ENCODE measurements at places on chromosomes 5 and 9.

DNA sequence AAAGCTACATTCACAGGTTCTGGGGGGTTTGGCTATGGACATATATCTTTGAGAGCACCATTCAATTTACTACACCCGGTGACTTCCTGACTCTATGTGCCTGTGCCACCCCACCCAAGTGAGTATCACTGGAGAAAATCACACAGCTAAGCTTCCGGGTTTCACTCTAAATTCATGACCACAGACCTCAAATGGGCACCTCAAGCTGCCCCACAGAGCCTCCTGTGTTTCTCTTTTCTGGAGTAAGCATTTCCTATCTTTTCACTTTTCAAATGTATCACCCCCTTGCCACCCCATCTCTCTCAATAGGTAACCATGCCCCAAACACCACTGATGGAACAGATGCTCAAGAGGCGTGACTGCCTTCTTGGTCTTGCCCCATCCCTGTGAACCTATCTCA is 49.2 kb upstream of the NEK6 start:
- peak; percentile 77 for DNase-seq

GRCh38 chr9:4243113-4243512 is 56.8 kb downstream of the GLIS3 start:
- DNase-seq, result no peak

- no peak for DNase-seq
Measured at GRCh38 chr5:104598285-104598684, 1035.7 kb upstream of the NUDT12 start.

- DNase-seq, result peak; percentile 49
Measured at GRCh38 chr9:92728831-92729734, 35.5 kb downstream of the BICD2 start.

- peak; percentile 47 for DNase-seq
Measured at GRCh38 chr5:166509085-166509484, 1782.4 kb upstream of the WWC1 start.

DNA sequence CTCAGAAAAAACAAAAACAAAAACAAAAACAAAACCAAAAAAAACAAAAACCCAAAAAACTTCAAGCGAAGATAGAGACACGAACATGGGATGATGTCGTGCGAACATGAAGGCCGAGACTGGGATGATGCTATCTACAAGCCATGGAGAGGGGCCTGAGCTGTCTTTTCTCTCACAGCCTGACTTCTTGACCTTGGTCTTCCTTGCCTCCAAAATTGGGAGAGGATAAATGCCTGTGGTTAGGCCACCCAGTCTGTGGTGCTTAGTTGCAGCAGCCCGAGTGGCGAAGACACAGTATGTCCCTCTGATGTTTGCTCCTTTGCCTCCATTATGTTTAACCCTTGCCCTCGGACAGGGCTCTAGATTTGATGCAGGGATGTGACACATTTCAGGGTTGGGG is 130.4 kb upstream of the BASP1 start:
- no peak for DNase-seq

DNA sequence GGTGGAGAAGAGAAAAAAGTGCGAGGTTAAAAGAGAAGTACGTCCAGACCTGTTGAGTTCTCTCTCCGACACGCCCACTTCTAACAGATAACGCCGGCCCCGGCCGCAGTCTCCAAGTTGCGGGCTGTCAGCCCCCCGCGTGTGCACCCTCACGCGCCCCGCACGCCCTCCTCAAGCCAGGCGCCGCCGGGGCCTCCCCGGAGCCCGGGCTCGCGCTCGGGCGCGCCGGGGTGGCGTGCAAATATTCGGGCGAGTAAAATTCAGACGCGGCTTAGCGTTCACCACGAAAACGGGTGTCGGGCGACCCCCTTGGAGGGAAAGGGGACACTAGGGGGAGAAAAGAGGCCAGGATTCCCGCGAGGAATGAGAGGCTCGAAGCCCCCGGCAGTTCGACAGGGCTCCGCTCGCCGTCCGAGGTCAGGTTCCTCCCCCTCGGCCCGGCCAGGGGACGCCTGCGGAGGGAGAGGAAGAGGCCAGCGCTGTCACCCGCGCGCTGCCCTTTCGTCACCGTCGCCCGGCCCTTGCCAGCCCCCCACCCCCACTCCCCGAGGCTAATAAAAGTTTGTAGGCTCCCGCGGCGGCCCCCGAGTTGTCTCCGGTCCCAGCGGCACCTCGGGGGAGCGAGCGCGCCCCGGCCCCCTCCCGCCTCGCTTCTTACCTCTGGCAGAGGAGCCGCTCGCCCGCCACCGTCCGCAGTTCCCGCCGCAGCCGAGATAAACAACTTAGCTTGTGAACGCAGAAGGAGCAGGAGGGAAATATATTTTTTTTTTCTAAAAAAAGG is 743 bp downstream of the NR3C1 start:
- peak; percentile 84 for DNase-seq

- DNase-seq, result peak; percentile 97
Measured at GRCh38 chr5:1105350-1106265, 6.3 kb downstream of the SLC12A7 start.

DNA sequence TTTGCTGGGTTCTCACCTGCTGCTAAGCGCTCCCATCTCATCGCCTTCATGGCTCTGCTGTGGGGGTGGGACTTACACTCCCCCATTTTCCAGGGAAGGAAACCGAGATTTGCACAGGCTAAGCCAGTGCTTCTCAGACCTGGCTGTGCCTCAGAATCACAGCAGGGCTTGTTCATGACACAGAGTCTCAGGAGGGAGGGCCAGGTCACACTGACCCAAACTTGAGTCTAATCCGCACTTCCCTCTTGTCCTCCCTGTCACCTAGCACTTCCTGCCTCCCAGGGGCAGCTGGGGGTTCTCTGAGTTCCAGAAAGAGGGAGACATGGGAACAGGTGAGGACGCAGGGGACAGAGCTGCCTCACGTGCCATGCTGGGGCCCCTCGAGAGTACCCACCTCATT is 15.6 kb upstream of the IER5L start:
- no peak for DNase-seq

GRCh38 chr9:91298311-91298710 is 63.4 kb downstream of the AUH start:
- peak; percentile 34 for DNase-seq

DNA sequence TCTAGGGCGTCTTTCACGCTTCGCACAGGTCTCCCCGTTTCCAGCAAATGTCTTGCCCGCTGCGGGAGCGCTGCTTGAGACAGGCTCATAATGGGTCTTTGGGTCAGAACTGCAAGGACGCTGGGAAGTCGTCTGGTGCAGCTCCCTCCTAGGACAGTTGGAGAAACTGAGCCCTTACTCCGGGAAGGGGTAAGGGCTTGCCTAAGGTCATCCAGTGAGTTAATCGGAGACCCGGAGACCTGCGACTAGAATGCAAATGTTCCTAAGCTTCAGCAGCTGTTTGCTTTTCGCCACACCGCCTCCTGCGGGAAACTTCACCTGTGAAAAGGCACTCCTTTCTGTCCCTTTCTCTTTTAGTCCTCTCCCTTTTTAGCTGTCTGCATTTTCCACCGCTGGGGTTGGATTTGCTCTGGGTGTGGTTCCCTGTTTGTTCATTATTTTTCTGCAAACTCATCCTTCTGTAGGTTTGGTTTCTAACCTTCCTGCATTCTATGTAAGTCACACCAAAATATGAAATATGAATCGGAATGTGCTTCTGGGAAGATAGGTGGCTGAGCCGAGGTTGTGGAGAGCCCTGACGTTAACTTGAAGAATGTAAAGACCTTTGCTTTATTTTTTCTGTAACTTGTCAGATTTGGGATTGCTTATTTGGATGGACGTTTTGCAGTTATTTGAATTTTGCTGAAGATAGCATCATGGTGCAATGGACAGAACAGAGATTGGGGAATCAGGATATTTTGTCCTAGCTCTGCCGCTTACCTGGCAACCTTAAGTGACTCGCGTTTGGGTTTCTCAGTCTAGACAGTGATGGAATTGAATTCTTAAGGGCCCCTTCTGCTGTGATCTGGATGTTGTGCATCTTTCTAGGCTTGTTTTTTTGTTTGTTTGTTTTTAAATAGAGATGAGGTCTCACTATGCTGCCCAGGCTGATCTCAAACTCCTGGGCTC is 909 bp downstream of the SLC36A1 start:
- DNase-seq, result peak; percentile 66

DNA sequence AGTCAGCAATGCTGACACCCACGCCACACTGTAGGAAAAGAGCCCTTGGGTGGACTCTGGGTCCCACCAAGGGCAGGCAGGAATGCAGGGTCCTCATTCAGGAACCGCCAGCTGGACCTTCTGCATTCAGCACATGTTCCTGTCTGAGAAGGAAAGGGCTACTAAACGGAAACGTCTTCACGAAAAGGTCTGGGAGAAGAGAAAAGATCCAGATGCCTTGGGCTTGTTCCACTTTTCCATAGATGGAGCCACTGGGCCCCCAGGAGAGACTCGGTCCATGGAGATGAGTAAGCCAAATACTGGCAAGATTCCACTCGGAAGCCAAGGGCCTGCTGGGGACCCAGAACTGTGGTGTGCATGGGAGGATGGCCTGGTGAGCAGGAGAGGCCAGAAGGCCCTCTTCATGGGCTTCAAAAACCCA is 38.4 kb downstream of the LHFPL2 start:
- DNase-seq, result no peak

DNA sequence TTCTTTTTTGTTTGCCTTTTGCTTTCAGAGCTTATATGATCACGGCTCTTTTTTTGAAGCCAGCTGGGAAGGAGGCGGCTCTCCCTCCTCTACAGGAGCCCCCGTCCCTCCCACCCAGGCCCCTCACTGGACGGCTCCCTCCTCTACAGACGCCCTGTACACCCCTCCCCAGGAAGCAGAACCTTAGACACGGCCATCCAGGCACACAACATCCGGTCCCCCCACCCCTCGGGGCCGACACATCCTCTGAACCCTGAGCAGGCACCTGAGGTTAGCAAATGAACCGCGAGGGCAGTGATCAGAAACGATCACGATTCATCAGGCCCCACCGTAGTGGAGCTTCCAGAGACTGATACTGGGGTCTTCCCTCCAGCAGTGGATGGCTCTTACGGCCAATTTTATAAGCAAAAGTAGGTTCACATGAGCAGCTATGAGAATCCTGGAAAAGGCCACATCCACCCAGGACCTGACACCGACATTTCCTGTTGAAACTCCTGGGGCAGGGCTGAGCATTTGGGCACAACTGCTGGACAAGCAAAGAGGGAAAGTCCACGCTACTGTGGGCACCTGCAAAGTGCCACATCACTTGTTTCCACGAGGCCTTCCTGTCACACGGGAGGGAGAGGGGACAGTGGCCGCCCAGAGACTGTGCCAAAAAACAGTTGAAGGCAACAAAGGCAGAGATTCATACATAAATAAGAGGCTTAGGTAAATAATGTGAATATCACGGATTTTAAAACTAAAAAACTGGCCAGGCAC is 78.9 kb downstream of the SEMA4D start:
- DNase-seq, result peak; percentile 63

Measured in hematopoietic multipotent progenitor cell treated with erythropoietin and hydrocortisone succinate and interleukin-3 and kit ligand, for 4 days (in vitro differentiated cells).